NCI-H146 (cell line): ENCODE measurements at places on chromosomes 5 and 9.
A peak's percentile ranks its signal among the peaks of the same experiment; 100 is the strongest.

GRCh38 chr5:86329318-86329717 is 288.4 kb upstream of the COX7C start:
- no peak for DNase-seq

DNA sequence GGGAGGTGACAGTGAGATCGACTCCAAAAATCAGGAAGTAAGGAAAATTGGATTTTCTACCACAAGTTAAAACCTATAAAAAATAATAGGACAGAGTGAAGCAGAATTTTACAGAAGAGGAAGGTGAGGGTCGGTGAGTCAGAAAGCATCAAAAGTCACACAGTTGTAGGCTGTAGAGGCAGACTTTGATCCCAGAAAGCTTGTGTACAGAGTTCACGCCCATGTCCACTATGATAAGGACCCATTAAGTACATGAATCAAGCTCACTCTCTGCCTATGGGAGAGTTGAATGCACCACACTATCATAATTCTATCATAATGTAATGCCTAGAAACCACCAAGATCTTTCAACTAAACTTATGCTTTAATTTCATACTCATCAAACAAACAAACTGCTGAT is 291.2 kb downstream of the PRELID2 start:
- DNase-seq = no peak

- no peak for DNase-seq
Measured at GRCh38 chr5:39274398-39275085, 55.2 kb upstream of the FYB1 start.

DNA sequence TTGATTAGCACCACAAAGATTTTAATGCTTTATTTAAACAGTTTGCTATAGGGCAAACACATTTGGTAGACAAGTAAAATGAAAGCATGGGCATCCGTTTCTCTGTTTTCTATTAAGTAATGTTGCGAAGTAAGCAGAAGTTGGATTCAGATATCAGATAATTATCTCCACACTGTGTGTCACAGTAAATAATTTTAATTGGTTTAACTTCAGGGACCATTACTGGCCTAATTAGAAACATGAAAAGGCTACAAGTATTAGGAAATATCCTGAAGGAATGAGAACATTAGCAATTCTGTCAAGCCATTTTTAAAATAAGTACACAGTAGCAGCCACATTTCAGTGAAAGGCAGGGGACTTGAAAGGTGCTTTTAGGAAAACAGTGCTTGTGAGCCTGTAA is 975.4 kb downstream of the NR2F1-AS1 start:
- DNase-seq = peak; percentile 58

- no peak for DNase-seq
Measured at GRCh38 chr5:27242258-27242626, 203.9 kb upstream of the CDH9 start.

DNA sequence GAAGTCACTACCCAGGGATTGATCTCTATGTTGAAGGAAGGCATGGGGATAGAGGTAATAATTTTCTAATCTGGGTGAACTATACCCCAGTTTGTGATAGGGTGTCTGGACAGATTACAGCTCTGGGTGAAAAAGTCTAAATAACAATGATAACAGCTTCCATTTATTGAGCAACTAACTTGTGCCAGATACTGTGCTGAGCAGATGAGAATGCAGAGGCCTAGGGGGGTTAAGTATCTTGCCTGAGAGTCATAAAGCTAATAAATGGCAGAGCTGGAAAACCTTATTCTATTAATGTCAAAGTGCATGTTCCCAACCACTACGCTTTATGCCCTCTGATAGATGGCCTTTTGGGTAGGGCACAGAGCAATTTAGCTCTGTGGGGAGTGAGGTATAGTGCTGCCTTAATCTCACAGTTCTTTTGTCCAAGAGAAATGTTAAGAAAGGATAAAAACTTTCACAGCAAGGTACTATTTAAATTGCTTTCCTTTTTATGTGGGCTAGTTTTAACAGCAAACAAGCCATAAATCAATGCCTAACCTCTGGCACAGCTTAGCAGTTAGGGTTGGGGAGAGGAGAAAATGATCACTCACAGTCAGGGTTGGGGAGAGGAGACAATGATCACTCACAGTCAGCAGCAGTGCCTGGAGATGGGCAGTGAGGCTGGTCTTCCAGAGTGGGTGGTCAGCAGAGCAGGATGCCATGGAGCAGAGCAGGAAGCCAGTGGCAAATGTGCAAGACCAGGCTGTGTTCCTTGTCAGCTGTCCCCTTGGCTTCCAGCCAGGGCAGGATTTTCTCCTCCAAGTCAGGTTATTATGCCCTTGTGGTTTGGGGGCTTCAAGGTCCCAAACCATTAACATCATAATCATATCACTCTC is 187.0 kb downstream of the CARTPT start:
- peak; percentile 97 for DNase-seq

- DNase-seq = no peak
Measured at GRCh38 chr9:72459308-72459707, 62.1 kb upstream of the TMC1 start.

DNA sequence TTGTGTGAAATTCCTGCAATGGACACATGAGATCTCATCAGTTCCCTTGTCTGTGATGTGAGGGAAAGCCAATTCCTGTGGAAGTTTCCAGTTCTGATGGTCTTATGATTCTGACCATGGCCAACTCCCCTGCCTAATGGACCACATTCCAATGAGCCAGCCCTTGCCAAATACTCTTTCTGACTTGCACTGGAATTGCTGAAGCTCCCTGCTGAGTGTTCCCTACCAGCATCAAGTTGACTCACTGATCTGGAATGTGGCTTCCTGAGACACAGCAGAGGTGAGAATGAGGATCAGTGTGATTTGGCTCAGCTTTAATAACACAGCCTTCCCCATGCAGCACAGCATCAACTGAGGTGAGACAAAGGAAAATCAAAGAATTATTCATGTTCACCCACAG is 427.8 kb downstream of the KDM4C start:
- DNase-seq = no peak

DNA sequence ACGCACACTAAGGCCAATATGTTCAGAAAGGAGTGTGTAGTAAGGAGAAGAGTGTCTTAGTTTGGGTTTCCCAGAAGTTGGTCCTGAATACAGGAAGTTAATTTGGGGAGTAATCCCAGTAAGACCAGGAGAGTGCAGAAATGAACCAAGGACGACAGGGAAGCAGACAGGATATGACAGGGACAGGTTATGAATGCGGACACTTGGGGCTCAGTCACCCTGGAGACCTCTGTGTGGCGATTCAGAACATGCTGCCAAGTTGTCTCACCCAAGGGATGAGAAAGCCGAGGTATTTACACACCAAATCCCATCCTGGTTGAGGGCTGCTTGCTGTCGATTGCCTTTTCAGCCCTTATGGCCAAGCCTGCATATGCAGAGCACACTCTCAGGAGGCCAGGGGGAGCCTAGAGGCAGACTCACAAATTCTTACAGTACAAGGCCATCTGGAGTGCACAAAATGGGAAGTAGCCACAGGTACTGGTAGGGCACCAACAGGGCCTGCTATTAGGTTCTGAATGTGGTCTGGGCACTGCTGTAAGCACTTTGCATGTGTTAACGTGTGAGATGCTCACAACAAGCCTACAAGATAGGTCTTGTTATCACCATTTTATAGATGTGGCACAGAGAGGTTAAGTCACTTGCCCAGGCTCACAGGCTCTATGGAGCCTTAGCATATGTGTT is 233.1 kb upstream of the ANKRD55 start:
- no peak for DNase-seq

GRCh38 chr9:81141961-81142360 is 547.4 kb downstream of the TLE1 start:
- DNase-seq = no peak

- peak; percentile 87 for DNase-seq
Measured at GRCh38 chr9:9061627-9062026, 1262.0 kb upstream of the DMAC1 start.

DNA sequence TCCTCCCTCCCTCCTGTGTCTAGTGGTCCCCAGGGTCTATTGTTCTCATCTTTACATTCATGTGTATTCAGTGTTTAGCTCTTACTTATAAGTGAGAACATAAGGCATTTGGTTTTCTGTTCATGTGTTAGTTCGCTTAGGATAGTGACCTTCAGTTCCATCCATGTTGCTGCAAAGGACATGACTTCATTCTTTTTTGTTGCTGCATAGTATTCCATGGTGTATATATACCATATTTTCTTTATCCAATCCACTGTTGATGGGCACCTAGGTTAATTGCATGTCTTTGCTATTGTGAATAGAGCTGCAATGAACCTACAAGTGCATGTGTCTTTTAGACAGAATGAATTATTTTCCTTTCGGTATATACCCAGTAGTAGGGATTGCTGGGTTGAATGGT is 46.8 kb downstream of the FYB1 start:
- DNase-seq = no peak

- no peak for DNase-seq
Measured at GRCh38 chr5:175652741-175653663, 4.9 kb upstream of the HRH2 start.

DNA sequence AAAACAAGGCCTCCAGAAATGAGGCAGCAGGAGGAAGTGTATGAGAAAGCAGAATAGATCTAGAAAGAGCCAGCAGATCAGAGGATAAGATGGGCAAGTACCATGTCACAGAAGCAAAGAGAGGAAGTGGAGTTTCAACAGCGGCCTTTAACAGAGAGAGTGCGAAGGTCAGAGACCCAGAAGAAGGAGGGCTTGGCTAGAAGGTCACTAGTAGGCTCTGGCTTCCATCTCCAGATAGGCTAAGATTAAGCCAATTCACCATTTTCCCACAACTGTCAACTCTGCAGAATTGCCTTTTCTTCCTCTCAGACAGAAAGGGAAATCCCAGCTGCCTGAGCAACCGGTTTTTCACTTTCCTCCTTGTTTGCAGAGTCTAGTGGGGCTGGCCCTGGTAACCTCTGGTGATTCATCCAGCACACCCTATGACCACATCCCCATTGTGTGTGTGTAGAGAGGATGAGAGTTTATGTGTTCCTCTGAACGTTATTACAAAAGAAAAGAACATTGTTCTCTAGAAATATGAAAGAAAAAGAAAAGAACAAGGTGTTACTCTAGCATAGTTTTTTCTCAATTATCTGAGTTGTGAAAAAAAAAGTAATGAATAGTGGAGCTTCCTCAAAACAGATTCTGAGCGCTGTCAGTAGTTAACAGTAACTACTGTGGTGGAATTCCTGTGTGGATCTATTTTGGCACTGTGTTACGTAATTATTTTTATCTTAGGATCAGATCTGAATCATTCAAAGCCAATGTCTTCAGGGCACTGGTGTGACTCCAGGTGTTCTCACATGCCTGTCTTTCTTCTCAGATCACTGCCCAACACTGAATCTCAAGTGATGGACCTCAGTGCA is 220.4 kb downstream of the ARRDC3 start:
- peak; percentile 37 for DNase-seq

DNA sequence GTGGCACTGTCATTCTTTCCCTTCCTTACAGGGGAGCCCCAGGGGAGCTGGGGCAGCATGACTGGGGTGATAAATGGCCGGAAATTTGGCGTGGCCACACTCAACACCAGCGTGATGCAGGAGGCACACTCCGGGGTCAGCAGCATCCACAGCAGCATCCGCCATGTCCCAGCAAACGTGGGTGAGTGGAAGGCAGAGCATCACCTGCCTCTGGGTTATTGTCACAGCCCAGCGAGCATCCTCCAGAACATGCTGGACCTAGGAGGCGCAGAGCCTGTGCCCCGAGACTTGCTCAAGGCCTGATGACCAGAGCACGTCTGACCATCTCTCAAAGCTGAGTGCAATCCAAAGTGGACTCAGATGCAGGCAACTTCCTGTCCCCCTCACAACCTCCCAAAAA is 22.2 kb upstream of the ASS1 start:
- DNase-seq = no peak

GRCh38 chr5:38509185-38509584 is 47.3 kb downstream of the LIFR start:
- DNase-seq = no peak

- peak; percentile 78 for DNase-seq
Measured at GRCh38 chr5:141084487-141084989, 9.9 kb upstream of the PCDHB2 start.

GRCh38 chr5:36536616-36537005 is 69.8 kb upstream of the SLC1A3 start:
- no peak for DNase-seq
